ENCODE measurements at places on chromosomes 12 and 14.

- DNase-seq, result no peak
These were observed 70.5 kb downstream of the PHLDA1 start for GRCh38 chr12:75960954-75961661.

- DNase-seq, result no peak
These were observed 125.9 kb upstream of the FOXN3 start for GRCh38 chr14:89542786-89543424.

DNA sequence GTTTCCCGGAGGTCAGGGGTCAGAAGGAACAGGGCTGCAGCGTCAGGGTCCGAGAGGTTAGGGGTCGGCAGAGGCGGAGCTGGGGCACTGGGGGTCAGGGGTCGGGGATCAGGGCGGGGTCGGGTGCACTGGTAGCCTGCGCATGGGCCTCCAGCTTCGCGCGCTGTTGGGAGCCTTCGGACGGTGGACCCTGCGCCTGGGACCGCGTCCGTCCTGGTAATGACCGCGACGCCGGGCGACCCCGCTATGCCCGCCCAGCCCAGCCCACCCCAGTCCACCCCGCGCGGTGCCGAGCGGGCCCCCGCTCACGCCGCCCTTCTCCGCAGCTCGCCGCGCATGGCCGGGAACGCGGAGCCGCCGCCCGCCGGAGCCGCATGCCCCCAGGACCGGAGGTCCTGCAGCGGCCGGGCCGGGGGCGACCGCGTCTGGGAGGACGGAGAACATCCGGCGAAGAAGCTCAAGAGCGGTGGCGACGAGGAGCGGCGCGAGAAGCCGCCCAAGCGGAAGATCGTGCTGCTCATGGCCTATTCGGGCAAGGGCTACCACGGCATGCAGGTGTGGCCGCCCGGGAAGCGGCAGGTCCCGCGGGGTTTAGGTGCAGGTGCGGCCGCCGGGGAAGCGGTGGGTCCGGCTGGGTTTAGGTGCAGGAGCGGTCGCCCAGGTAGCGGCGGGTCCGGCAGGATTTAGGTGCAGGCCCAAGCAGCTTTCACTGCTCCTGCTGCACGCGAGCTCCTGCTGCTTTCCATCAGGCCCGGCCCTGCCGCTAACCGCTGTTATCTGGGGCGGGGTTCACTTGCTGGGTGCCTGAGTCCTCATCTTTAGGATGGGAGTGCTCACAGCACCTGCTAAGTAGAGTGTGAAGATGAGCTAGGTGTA lies 743 bp downstream of the PUS1 start:
- DNase-seq, result peak; percentile 17

DNA sequence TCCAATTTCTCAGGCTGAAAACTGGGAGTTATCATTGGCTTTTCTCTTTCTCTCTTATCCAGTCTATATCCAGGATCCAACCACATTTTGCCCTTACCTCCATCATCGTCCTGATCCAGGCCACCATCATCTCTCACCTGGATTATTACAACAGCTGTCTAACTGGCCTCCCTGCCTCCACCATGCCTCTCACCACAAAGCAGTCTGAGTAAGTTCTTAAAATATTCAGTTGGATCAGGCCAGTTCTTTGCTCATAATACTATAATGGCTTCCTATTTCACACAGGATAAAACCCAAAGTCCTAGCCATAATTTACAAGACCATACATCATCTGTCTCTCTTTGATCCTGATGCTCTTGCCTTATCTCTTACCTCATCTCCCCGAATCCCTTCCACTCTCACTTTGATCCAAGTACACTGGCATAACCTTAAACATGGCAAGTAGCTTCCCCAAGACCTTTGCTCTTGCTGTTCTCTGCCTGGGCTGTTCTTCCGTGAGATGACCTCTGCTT lies 133.4 kb upstream of the RAP1B start:
- no peak for DNase-seq

GRCh38 chr14:61358554-61359226 lies 37.3 kb downstream of the PRKCH start:
- no peak for DNase-seq

DNA sequence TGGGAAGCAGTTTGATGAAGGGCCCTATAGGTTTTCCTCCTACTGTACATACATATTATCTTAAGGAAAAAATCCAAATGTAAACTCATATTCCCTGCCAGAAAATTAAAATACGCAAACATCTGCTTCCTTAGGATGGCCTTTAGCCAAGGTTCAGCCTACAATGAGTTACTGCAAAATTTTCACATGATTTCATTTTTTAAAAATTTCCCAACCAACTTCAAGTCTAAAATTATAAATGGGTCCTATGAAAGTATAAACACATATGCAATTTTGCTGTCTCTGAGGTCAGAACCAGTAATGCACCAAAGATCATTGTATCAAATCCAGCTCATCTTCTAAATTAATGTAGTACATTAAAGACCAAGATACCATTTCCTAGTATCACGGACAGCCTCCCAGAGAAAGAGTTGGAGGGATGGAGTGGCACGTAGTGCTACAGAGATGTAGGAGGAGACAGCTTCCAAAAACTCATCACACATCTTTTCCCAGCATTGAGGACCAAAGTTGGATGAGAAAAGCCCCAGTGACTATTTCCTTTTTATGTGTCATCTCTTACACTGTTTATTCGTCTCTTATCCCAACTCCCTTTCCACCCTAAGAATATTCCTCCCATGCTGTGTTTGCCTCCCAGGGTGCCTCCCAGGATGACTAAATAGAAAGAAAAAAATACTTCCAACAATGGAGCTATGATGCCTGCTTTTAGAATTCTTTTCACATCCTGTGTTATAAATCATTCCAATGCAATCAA lies 92.3 kb upstream of the SLCO1C1 start:
- no peak for DNase-seq

GRCh38 chr12:132439333-132439904 lies 50.5 kb upstream of the FBRSL1 start:
- DNase-seq, result no peak

DNA sequence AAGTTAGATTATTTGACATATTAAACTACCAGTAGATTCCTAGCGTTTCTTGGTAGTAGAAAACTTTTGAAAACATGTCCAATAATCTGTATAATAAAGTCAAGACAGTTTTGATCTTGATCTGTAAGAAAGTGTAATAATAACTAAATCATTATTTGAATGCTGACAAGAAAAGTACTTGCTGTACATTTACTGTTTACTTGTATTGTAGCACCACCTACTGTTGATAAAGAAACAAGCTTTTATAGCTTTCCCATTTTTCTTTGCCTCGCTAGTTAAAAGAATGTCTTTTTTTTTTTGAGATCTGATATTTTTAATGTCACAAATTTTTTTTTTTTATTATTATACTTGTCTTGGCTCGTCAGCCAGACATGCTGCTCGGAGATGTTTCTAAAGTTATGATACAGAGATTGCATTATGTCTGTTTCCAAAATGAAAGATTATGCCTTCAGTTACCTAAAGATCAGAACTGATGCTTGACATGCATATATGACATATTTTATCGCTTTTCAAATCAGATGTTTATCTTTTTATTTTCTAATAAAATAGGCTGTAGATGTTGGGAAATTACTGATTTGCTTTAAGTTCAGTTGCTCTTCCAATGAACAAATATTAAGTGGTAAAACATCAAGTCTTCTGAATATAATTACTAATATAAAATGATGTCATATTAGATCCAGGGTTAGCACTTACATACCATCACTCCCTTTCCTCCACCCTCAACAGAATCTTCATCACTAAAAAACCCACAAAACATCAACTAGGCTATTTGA lies 140.5 kb downstream of the AKAP6 start:
- no peak for DNase-seq

DNA sequence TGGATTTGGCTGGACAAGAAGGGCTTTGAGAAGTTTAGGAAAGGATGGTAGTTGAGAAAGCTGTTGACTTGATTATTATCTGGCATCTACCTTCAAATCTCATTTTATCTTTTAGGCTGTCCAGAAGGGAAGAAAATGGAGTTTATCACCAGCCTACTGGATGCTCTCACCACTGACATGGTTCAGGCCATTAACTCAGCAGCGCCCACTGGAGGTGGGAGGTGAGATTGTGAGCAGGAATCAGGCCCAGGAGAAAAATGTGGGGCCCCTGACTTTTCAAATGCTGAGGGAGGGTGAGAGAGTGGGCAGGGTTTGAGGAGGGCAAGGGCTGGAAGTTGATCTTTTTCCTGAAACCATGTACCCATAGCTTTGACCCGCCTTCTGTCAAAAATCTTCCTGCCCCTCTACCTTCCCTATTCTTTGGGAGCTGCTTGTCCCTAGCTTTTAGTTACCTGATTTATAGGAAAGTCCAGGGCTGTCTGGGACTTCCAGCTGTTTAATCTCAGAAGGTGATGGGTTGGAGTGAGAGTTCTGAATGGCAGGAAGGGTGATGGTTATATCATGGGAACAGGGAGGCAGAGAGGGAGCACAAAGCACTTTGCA lies 134.2 kb downstream of the SMOC1 start:
- DNase-seq, result no peak

GRCh38 chr14:93982230-93983007 lies 6.0 kb upstream of the ASB2 start:
- DNase-seq, result no peak

DNA sequence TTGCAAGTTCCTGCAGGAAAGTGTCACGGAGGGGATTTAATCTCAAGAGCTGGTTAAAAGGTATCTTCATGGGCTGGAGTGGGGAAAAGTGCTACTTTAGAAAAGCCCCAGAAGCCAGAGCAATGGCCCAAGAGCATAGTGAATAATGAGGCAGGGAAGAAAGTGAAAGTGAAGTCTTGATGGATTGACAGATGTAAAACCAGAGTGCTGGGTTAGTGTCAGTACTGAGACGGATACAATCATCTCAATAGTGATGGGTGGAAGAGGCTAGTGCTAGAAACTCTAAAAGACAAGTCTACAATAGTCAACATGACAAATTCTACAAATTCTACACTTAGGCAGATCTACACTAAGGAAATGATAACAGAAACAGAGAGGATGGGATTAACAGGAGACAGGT lies 68.1 kb downstream of the CIT start:
- DNase-seq, result no peak

- no peak for DNase-seq
These were observed 1715.0 kb upstream of the FLRT2 start for GRCh38 chr14:83814896-83815295.

GRCh38 chr12:113961921-113962710 lies 4.0 kb downstream of the RBM19 start:
- no peak for DNase-seq

- DNase-seq, result no peak
These were observed 139.8 kb upstream of the SRRM4 start for GRCh38 chr12:118841588-118841987.

DNA sequence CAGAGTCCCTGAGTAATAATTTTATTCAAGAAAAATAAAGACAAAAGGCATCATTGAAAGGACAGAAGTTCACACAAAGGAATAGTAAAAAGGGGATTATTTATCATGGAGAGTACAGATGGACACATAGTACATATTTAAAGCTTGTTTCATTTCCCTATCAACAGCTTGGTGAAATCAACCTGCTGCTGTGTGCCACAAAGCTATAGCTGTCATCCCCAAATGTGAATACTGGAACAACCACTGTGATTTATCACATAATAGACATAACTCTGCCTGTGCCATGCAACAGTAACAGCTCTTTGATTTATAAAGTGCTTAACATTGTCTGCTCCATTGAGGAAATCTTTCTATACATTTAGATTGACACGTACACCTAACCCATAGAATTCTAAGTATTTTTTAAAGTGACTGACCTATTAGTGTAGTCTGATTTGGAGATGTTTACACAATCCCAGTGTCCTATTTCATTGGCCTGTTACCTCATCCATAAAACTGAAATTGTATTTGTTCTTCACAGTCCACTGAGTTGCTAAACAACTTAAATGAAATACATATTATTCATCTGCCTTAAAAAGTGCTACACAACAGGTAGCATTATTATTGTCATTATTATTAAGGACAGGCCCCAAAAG lies 3.3 kb downstream of the NEMF start:
- DNase-seq, result no peak

DNA sequence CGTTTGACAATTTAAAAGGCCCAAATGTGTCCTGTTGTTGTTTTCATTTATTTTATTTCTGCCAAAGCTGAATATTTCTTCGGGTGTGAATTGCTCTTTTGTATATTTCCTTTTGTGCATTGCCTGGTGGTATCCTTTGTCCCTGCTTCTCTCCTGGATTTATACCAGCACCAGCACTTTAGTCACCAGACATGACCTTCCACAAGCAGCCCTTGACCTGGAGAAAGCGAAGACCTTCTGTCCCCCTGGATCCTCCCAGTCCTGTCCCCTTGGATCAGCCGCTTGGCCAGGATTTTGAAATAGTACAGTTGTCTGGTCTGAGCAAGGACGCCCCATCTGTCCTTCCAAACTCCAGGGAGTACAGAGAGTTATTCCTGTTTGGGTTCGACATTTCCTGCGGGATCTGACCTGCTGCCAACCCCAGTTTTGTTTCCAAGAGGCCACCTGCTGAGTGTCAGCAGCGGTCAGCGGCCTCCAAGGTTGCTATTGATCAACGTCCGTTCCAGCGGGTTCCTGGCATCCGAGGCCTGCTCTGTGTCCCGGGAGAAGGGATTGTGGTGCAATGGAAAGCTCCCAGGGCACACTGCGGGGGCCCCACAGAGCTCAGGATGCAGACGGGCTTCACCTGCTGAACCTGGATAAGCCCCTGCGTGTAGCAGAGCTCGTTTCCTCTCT lies 45.1 kb upstream of the CHGA start:
- no peak for DNase-seq

DNA sequence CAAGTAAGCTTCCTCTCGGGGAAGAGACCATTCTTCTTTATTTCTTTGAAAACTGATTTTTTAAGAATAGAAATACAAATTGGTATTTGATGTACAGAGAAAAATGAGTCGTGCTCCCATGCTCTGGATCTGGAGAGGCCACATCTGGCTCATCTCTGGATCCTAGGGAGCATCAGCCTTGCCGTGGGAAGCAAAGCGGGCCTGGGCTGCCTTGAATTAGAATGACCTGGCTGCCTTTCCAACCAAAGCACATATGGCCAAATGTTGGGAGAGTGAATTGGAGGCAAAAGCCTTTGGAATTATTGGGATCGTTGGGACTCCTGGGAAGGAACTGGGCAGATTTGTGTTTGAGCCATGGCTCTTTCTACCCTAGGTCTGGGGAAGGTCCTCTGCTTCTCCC lies 80.0 kb downstream of the SLC25A47 start:
- DNase-seq, result no peak

- DNase-seq, result no peak
These were observed 5.5 kb downstream of the PABPN1 start for GRCh38 chr14:23326491-23327332.

GRCh38 chr14:25001156-25001555 lies 48.8 kb downstream of the STXBP6 start:
- DNase-seq, result no peak

GRCh38 chr12:41944216-41944615 lies 200.5 kb downstream of the GXYLT1 start:
- no peak for DNase-seq

- no peak for DNase-seq
These were observed 34.3 kb upstream of the NCOR2 start for GRCh38 chr12:124601706-124602105.
